ENCODE measurements at places on chromosomes 16 and 17.

GRCh38 chr17:39197380-39198185 lies at the start of gene CACNB1:
TSS of gene CACNB1 (minus strand) at chr17:39197669. CDS start at chr17:39197495, 174 bp downstream.
- peak; percentile 48 for DNase-seq

DNA sequence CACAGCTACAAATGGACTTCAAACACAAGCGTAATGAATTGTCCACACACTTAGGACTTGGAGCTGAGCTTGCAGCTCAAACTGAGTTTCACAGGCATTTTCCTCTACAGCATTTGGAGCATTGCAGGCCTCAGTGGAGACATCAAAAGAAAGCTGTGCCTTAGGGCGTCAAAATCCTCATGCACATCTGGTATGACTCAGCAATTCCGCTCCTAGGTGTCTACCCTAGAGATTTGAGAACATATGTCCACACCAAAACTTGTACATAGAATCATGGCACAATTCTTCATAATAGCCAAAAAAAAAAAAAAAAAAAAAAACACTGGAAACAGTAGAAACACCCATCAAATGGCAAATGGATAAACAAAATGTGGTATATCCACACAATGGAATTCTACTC lies 47.1 kb downstream of the GP2 start:
- DNase-seq: no peak

GRCh38 chr16:67208154-67208896 lies 9.4 kb downstream of the ELMO3 start:
- DNase-seq: no peak

DNA sequence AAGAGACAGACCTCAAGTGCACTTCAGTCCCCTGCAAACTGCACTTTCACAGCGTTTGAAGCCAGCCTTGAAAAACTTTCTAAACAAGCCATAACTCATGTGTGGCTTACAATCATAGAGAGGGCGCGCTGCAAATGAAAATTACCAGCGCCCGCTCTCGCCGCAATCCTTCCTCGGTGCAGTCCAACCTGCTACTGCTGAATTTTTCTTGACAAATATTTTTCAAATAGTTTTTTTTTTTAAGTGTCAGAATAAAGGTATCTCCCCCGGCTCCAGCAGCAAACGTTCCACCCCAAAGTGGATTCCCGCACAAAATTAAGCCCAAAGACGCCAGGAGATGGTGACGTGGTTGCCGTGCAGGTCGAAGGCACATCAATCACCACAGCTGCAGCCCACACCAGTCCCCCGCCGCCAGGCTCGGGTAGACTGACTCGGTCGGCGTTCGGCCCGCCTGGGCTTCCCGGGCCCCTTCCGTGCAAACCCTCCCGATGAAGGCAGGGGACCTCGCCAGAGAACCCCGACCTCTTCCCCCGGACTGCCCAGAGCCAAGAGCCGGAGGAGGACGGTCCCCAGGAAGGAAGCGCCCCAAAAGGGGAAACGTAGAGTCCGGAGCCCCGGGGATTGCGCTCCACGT lies 630 bp downstream of the GRB2 start:
- DNase-seq: peak; percentile 41

GRCh38 chr17:44376124-44376523 lies 12.5 kb upstream of the FAM171A2 start:
- DNase-seq: peak; percentile 40

GRCh38 chr17:41710472-41711090 lies 1.6 kb upstream of the GAST start:
- peak; percentile 52 for DNase-seq

GRCh38 chr16:19431636-19432340 lies 14.1 kb downstream of the TMC5 start:
- no peak for DNase-seq

DNA sequence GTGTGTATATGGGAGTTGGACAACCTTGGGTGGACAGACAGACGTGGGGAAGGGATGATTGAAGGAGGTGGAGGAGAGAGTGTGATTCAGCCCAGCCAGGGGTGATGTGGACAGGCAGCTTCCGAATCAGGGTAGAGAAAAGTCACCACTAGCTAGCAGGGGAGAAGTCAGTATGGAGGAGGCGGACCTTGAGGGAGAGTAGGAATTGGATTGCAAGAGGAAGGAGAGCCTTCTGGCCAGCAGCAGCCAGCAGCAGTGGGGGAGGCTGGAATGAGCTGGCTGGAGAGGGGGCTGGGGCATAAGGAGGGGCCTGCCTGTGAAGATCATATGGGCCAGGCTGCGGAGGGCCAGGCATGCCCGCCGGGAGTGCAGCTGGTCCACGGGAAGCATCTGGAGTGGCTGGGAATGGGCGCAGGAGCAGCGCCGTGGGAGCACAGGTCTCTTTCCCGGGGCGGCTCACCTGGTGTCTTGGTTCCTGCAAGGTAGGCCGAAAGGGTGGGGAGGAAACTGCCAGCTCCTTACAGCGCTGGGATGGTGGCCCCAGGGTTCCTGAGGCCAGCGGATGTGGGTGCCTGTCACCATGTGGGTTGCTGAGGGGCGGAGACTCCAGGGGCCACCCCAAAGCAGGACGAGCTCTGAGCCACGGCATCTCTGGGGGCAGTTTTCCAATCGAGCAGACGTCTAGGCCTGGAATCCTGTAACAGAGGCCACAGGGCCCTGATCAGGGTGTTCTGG lies 235.3 kb downstream of the SEC14L1 start:
- DNase-seq: no peak

DNA sequence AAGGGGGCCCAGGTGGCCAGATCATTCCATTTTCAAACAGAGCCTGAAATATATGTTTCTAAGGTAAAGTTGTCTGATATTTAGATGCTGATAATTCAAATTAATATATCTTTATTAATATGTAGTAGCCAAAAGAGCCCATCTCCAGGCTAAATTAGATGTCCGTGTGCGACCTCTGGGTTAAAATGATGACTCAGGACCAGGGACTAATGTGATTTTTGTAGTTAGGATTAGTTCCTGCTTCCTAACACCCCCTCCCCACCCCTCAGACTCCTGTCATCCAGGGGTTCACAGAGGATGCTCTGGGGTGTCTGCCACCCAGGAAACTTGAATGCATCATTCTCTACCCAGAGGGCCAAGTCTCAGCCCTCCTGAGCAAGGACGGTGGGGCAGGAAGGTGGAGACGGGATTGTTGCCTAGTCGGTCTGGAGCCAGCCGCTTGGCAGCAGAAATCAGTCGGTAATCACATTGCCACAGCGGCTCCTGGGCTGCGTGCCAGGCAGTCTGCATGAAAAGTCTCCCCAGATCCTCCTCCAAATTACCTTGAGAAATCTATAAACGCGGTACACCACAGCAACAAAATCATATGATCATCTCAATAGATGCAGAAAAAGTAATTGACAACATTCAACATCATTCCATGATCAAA lies 29.8 kb downstream of the CNGB1 start:
- DNase-seq: peak; percentile 48

- DNase-seq: no peak
Measured at GRCh38 chr16:48110000-48110399, 45.8 kb downstream of the ABCC12 start.

- no peak for DNase-seq
Measured at GRCh38 chr17:12680407-12680897, 14.8 kb downstream of the MYOCD start.

GRCh38 chr17:44589316-44590071 lies 32.2 kb downstream of the FZD2 start:
- no peak for DNase-seq

DNA sequence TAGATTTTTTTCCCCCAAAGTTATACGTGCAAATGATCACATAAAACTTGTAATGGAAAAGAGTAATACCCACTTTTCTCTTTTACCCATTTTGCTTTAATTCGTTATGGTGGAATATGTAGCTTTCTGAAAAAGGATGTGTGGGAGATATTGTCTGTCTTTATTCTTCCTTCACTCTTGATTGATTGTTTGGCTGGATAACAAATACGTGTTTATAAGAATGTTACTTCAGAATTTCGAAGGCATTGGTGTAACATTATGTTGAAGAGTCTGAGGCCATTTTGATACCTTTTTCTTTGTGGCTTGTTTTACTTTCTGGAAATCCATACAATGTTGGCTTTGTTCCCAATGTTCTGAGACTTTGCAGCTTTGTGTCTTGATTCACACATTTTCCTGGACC lies 71.4 kb downstream of the BCAS3 start:
- no peak for DNase-seq

GRCh38 chr17:80908776-80909175 lies 82.9 kb upstream of the CHMP6 start:
- DNase-seq: no peak

DNA sequence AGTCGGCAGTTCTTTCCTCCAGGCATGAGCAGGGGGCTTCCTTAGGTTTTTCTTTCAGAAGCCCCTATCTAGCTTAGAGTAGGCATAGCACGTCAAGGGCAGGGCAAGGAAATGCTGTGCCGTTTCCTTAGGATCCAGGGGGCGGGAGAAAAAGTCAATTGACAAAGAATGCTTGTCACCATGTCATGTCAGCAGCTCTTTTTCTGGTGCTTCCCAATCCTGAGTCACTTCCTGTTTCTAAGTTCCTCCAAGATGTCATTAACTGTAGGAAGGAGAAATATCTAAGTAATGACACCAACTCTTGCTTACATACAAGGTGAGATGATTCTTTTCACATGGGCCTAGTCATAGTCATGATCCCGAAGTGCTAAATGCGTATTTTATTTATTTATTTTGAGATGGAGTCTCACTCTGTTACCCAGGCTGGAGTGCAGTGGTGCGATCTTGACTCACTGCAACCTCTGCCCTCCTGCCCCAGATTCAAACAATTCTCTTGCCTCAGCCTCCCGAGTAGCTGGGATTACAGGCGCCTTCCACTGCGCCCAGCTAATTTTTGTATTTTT lies 35.2 kb downstream of the GJC1 start:
- DNase-seq: no peak

GRCh38 chr16:624526-625070 lies 6.2 kb upstream of the WFIKKN1 start:
- no peak for DNase-seq

GRCh38 chr17:28693869-28694268 lies 17.8 kb downstream of the PROCA1 start:
- peak; percentile 34 for DNase-seq

DNA sequence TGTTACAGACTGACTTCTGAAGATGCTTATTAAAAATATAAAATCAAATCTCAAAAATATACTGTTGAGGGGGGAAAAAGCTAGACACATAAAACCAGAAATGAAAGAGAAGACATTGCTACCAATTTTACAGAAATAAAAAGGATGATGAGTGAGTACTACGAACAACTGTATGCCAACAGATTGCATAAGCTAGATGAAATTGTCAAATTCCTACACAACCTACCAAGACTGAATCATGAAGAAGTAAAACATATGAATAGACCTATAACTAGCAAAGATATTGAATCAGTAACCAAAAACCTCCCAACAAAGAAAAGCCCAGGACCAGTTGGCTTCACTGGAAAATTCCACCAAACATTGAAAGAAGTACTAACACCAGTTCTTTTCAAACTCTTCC lies 3.5 kb upstream of the CAPNS2 start:
- no peak for DNase-seq

Data from midbrain (tissue), 1 donor.